ENCODE measurements at places on chromosomes 2 and 18.

GRCh38 chr2:128324008-128324896 is 5.6 kb upstream of the HS6ST1 start:
- no peak for DNase-seq

DNA sequence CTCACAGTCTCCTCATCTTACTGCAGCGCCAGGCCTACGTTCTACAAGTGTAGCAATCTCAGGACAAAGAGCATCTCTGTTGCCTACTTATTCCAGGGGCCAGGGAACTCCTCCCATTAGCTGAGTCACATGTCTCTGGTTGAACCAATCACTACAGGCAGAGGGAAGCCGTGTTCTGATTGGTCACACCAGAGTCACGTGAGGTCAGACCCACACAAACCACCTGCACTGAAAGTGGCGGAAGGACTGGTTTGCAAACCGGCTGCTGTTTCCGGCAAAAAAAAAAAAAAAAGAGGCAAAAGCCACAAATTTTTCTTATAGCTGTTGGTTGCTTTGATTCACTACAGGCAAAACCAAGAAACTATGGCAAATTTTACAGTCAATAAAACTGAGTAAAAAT is 21.9 kb upstream of the USP14 start:
- peak; percentile 68 for DNase-seq

- DNase-seq = no peak
Measured at GRCh38 chr18:57787068-57787685, 15.9 kb downstream of the ATP8B1 start.

DNA sequence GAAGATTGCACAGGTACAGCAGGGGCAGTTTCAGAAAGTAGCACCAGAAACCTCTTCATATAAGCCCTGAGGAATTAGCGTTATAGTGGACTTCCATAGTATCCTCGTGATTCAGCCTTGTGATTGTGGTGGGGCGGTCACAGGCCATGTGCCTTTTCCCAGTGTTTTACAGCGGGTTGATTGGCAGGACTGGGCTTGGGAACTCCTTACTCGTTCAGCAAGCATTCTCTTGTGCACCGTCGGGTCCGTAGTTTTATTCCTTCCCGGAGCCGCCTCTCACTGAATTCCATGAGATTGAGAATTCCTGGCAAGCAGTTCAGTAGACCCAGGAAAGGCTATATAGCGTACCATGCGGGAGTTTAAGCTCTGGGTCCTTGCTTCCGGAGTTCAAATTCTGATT is 5.2 kb downstream of the COPS8 start:
- DNase-seq = no peak

DNA sequence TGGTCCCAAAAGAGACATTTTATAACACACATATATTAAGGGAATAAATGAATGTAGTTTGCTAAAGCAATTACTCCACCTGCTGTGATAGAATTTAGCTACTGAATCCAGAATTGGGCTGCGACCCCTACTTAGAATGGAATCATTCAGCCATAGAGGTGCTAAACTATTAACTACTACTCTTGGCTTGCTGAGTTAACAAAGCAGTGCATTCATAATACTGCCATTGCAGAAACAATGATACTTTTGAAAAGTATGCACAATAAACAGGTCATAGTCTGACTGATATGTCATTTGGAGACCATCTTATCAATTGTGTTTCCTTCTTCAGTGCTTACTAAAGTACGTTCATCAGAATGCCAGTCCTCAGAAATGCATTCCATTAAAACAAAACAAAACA is 273.6 kb downstream of the PIEZO2 start:
- no peak for DNase-seq

GRCh38 chr2:64859312-64860212 is 129.6 kb upstream of the SLC1A4 start:
- DNase-seq = no peak

DNA sequence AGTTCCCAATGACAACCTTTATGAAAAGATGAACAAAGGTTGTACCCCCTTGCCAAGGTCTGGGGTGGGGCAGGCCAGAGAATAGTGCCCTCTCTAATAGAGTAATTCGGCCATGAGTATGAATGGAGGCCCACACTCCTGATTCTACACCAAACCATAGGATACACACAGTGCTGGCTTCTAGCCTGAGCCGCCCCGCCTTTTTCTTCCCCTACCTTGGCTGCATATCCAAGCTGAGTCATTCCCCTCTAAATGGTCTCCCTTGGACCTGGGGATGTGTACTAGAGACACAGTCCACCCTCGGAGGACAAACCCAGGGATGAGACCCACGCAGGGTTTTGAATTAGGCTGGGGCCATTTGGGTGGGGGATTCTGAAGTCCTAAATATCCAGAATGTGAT is 107.2 kb upstream of the CAPN13 start:
- DNase-seq = no peak

- no peak for DNase-seq
Measured at GRCh38 chr2:37587817-37588216, 83.6 kb downstream of the CDC42EP3 start.

- DNase-seq = peak; percentile 90
Measured at GRCh38 chr2:43083710-43084698, 142.4 kb downstream of the ZFP36L2 start.

DNA sequence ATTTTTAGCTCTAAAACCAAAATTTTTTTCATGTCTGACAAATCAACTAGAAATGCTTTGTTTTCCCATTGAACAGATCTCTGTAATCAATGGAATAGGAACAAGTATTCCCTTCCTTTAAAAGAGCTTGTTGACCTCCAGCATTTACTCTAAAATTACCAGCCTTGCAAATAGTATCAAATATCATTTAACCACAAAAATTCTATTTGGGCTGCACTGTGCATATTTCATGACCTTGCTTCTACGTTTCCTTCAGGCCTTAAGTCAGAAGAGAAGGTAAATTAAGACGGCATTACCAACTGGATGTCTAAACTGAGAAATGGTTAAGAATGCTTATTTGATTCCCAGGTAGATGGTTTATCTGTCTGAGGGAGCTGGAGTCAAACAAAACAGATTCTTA is 33.3 kb upstream of the NRXN1 start:
- DNase-seq = no peak

- no peak for DNase-seq
Measured at GRCh38 chr2:111201214-111201613, 80.5 kb downstream of the BCL2L11 start.

DNA sequence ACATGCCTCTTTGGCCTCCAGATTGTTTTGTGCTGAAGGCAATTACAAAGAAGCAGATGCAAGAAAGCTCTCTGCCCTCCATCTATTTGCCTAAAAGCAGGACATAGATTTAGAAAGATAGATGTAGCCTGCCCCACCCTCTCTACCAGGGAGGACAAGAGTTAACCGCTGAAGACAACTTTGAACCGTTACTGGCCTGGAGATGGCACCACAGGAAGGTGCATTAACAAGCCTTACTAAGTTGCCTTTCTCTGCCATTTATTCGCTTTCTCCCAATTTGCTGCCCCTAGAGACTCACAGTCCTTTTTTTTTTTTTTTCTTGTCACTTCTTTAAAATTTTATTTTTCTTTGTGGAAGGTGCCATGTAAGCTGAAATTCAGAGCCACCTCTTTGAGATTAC is 28.8 kb upstream of the RMDN2 start:
- DNase-seq = no peak

DNA sequence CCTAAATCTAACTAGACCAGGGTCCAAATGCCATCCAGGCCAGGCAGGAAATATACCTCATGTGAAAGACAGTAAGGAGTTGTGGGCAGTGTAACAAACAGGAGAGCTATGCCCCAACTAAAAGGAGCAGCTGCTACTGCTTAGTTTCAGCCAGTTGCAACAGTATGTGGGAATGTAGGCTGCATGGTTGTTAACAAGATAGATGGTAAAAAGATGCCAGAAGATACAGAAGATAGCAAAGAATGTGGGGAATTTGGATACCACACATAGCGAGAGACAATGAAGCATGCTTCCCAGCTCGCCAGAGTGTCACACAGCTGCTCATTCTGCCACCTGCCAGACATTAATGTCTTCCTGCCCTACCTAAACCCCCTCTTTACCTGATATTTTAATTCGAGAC is 39.4 kb upstream of the CYBRD1 start:
- DNase-seq = no peak

DNA sequence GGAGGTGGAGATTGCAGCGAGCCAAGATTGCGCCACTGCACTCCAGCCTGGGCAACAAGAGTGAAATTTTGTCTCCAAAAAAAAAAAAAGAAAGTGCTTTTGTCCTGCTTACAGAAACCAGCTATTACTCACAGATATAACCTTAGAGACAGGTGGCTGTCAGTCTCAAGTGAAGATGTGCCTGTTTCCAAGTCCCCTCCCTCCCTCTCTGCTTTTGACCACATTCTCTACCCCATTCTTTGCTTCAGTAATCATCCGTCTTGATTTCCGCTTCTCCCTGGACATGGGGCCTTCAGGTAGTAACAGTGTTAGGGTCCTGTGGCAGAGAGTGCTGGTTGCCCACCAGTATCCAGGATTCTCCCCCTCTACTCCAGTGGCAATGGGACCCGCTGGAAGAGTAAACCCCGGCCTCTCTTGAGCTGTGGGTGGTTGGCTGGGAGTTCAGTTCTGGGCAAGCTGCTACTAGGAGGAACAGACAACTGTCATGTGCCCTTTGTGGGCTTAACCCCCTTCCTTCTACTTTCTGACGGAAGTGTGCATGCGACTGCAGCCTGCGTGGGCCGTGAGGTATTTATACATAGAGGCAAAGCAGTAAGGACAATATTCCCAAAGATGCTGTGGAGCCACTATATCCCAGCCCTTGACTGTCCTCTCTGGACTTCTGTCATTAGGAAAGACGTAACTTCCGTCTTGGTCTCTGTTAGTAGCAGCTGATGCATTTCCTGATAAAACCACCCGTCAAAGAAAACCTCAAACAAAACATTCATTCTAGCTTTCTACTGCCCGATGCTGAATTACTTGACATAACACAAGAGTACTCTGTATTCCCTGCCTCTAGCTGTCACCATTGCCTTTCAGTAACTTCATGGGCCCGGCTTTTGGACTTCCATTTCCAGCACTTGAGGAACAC is 17.8 kb downstream of the PDCL3 start:
- DNase-seq = no peak

GRCh38 chr18:53443336-53443735 is 781.1 kb downstream of the MBD2 start:
- no peak for DNase-seq

DNA sequence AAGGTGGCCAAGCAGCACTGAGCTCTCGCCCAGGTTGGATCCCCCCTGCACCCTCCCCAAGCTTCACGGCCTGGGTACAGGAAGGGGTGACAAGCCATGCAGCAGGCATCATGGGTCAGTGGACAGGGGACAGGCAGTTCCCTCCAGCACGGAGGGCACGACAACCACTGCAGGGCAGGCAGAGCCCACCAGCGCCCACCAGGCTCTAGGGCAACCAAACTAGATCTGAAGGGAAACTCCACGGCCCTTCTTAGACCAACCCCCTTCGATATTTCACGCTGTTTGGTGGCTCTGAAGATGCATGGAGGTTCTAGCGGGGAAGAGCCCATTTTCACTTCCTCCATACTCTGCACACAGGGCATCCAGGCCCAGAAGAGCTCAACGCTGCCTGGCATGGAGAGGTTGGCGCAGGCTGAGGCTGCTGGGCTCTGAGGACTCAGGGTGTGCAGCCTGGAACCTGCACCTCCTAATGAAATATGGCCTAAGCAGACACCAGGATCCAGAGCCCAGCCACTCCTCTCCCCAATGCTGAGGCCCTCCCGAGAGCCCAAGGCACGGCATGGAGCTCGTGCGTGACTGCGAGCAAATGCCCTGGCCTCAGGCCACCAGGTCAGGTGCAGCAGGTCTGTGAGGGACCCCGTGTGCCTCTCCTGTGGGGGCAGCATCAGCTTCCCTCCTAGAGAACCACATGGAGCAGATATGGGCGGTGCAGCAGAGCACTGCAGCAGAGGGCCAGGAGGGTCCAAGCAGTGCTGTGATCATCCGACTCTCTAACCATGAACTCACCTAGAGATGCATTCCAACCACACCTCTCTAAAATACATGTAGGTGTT is 8.7 kb upstream of the MTERF4 start:
- DNase-seq = no peak

DNA sequence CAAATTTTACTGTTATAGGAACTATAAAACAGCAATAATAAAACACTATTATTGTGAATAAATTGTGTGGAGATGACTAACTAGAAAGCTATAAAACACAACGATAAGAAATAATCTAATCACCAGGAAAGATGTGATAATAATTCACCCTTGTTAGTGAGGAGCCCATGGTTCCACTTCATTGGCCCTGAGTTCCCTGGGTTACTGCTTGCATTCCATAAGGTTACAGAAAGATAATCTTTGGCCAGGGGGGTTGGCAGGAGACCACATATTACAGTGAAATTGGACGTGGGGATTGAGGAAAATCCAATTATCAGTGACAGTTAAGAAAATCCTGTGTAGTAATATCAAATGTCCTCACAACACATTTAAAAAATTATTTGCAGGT is 2.5 kb upstream of the CPO start:
- DNase-seq = no peak

DNA sequence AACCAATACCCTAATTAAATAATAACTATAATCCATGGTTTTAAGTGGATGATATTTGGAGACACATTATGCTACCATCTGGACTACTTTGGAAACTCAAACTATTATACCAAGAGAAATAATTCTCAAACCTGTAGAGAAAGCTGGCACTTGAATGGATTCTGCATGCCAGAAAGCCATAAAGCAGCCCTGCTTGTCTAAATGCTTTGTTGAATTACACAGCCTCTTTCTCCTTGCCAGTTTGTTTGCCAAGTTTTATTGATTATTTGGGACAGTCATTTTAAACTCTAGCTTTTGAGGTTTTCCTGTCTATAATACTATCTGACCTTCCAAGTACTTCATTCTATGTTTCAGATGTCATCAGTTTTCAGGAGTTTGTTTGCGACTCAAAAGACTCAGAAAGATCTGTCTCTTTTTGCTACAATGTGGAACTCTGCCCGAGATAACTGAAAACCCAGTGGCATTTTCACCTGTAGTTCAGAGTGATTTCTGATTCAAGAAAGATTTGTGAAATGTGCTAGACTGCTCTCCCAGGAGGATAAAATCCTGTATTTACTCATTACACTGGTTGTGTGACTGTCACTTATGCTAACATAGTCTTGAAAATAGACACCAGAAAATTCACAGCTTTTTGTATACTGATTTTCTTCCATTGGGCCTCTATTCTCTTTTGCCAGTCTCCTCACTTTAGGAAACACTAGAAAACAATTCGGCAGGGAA is 29.2 kb upstream of the MBOAT2 start:
- no peak for DNase-seq

GRCh38 chr2:120771111-120771780 is 35.6 kb downstream of the GLI2 start:
- DNase-seq = no peak

DNA sequence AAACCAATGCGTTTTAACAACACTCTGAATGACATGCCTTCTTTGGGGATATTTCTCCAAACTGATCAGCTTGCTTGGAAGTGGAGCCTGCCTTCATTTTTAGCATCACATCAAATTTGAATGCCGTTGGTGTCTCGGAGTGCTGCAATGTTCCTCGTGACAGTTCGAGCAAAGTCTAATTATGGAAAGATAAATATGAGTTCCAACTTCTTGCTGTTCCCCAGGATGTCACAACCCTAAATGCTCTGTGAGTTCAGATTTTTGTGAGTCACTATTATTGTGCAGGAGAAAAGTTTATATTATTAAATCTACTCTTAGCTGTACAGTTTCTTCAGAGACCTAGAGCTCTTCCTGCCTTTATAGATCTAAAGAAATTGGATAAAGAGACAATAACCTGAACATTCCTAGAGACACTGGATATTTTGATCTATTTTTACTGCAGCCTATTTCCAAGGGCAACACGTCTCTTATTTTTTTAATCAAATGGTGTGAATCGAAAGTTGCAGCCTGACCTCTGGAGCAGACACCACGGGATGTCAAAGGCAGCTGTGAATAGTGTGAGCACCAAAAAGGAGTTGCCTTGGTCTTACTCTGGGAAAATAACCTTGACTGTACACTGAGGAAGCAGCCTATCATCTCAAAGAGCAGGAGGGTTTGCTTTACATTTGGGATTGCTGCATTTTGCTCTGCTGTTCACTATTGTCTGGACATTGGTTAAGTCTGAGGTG is 330.1 kb downstream of the TDRD15 start:
- no peak for DNase-seq
